Immature natural killer cell (primary cell): ENCODE measurements at places on chromosomes 13 and 19. TPM values are rescaled to one million over a fixed set of nuclear protein-coding genes. Genes with fewer than 3 reads are reported as not detected.
A peak's percentile ranks its signal among the peaks of the same experiment; 100 is the strongest.

DNA sequence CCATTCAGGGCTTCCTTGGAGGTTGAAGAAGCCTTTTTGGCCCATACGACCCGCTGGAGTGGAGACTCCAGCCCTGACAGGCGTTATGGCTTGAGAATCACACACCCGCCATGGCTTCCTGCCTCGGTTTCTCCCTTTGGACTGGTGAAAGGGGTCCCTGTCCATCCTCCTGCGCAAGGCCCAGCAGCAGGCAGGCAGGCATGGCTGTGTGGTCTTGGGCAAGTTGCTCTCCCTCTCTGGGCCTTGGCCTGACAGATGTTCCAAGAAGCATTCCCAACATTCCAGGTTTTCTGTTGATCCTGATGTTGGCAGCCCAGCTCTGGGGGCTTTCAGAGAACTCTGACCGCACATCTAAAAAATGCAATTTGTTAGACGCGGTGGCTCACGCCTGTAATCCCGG, 8.1 kb downstream of the PTPRS start:
- DNase-seq = no peak

DNA sequence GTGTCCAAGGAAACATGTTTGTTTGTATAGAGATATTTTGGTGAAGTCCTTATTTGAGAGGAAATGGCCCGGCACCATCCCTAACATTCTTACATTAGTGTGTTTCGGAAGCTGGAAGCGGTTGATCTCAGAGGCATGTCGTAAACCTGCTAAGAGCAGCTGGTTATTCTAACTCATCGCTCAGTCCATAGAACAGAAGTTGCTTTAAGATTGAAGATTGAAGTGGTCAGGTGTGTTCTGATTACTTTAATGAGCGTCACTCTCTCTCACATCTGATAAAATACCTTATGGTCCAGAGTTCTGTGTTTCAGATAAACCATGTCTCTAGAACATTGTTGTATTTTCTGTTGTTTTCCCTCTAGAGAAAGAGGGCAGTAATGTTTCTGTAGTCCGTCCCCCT, 60.2 kb upstream of the FLT1 start:
- no peak for DNase-seq

- no peak for DNase-seq
Observed at GRCh38 chr13:76848596-76848995, 37.6 kb downstream of the KCTD12 start.

The ZNF527 gene
- polyA plus RNA-seq = 9.9 TPM

DNA sequence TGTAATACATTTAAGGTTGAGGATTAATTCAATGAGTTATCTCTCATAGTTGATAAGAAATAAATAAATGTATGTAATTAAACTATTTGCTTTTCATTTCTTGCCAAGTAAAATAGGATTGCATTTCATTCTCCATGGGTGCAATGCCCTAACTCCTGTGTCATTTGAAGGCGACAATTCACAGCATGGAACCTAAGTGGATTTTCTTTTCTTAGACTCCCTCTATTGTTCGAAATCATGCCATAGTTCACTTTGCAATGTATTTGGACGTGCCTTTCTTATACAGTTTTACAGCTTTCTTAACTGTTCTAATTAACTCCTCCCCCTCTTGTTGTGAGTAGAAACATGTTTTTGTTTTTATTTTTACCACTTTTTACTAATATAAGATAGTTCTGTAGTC, 263.0 kb downstream of the B3GLCT start:
- no peak for DNase-seq

The SIAH3 gene
- polyA plus RNA-seq = not detected

DNA sequence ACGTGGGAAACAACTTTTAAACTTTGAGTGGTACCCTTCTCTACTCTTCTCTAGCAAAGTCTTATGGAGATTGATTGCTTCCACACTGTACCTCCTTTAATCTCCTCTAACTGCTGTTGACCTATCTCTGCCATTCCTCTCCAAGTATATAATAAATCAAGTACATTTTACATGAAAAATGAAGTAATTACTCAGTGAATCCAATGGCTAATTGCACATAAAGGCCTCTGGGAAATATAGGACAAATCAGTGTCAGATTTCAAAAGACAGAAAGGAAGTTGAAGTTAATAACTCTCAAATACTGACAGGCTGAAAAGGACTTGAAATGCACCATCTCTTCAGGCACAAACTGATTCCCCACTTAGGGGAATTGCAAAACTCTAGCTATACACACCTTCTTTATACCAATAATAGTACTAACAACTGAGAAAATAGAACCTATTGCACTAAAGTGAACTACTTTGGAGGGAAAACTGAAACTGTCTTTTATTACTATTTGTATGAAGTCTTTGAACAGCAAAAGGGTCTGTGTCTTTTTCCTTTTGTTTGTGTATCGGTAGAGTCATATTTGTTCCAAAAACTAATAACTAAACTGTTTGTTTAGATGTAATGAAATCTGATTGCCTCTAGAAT, 701.1 kb downstream of the PCDH9 start:
- no peak for DNase-seq

DNA sequence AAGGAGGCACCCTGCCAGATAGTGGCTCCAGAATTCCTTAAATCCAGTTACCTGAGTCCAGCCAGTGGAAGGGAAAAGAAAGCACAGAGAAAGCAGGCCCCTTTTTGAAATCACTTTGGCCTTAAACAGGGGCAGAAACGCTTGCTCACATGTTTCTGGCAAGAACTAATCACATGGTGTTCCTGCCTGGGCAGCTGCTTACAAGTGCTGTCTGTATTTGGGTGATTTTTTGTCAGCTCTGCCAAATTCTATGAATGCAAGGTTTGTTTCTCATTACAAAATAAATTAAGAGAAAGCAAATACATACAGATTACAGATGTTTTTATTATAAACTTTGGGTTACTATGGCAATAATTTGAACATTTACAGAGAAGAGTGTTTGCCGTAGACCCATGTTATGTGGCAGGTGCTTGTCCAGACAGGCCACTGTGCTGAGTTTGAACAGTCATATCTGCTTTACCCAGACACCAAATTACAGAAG, 1237.8 kb downstream of the SLITRK5 start:
- DNase-seq = no peak

DNA sequence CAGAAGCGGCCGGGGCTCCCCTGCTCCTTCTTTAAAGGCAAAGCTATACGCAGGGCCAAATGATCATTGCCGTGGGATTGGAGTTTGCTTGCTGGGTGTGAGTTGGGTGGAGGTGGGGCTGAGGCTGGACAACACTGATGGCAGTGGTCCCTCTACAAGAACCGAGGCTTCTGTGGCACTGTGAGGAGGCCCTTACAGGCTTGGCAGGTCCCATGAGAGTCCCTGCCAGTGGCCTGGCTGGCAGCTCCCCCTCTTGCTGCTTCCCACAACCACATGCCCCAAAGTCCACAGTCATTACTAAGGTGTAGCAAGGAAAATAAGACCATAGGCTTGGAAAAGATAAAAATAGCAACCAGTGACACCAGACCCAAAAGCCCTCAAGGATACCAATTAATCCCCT, 98.4 kb downstream of the ANKRD10 start:
- no peak for DNase-seq

The ZNF667 gene
- polyA plus RNA-seq = 0.32 TPM

The SLC17A7 gene
- not detected for polyA plus RNA-seq

GRCh38 chr13:109706015-109706715, 80.2 kb downstream of the IRS2 start:
- no peak for DNase-seq

The PPM1N gene
- 3.9 TPM for polyA plus RNA-seq

GRCh38 chr19:19554074-19555023, 16.3 kb downstream of the CILP2 start:
- peak; percentile 41 for DNase-seq

The SH2D3A gene
- polyA plus RNA-seq = 13.6 TPM

The ZNF329 gene
- polyA plus RNA-seq = 6.6 TPM

The GRWD1 gene
- 34.6 TPM for polyA plus RNA-seq

DNA sequence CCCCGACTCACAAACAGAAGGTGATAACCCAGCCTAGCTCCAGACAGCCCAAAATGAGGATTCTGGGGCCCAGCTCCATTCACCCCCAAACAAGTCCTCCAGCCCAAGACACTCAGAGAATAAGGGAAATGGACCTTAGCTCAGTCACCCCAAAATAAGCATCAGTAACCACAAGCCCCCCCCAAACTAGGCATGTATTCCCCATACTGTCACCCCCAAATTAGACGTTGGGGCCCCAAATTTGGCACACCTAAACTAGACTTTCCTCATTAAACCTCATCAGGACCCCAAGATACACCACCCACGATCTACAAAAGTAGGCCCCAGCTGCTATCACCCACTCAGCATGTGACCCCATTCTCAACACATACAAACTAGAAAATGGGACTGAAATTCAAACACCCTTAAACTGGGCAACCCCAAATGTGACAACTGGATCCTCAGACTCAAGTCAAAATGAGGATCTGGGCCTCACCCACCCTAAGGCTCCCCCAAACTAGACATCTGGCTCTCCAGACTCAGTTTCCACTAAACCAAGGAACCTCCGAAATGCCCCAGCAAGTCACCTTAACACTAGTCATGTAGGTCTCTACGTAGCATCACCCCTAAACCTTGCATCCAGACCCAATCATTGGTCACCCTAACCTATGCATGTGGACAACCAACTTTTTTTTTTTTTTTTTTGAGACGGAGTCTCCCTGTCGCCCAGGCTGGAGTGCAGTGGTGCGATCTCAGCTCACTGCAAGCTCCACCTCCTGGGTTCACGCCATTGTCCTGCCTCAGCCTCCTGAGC, 13.4 kb upstream of the ERFL start:
- DNase-seq = no peak

DNA sequence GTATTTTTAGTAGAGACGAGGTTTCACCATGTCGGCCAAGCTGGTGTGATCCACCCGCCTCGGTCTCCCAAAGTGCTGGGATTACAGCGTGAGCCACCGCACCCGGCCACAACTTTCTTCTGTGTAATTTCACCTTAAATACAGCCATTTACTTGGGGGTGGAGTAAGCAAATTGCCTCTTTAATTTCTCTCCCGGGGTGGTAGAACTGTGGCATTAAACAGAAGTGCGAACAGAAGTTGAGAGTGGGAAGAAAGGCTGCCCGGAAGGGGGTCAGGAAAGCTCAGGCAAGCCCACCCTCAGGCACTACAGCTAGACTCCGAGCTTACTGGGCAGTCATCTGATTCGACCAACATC, 475 bp upstream of the DNAJC15 start:
- no peak for DNase-seq

- DNase-seq = no peak
Observed at GRCh38 chr19:5828661-5829566, 10.6 kb downstream of the FUT6 start.

The FCAR gene
- polyA plus RNA-seq = not detected

- DNase-seq = no peak
Observed at GRCh38 chr19:35292421-35293362, 731 bp downstream of the MAG start.

DNA sequence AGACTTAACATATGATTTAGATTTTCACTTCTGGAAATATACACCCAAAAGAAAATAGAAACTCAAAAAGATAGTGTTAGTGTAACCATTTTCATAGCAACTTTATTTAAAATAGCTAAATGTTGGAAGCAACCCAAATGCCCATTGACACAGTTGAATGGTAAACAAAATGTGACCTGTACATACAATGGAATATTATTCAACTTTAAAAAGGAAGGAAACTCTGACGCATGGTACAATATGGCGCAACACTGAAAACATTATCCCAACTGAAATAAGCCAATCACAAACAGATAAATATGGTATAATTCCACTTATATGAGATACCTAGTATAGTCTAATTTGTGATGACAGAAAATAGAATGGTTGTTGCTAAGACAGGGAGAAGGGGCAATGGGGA, 1456.1 kb upstream of the MIR17HG start:
- DNase-seq = no peak

DNA sequence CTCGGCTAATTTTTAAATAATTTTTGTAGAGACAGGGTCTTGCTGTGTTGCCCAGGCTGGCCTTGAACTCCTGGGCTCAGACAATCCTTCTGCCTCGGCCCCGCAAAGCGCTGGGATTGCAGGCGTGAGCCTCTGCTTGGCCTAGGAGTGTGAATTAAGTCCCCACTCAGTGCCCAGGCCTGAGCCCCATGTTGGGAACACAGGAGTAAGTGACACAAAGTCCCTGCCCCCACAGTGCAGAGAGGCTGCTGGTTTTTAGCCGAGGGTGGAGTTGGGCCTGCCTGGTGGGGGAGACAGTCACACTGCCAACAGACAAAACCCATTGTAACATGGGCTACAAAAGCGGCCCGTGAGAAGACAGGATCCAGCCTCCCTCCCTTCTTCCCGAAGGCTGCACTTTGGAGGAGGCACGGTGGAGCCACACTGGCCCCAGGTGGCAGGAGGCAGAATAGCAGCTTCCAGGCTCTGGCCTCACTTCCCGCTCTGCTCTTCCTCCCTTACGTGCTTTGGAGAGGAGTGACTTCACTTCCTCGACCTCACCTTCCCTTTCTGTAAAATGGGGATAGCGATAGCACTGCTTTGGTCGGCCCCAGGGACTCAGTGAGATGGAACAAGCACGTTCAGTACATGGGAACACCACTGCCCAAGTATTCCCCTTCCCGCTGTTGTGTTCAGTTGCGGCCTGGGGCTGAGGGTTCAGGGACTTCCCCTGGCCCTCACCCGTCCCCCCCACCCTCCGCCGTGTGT, 15.2 kb upstream of the EHD2 start:
- DNase-seq = peak; percentile 41

The SYT5 gene
- polyA plus RNA-seq = 0.55 TPM

DNA sequence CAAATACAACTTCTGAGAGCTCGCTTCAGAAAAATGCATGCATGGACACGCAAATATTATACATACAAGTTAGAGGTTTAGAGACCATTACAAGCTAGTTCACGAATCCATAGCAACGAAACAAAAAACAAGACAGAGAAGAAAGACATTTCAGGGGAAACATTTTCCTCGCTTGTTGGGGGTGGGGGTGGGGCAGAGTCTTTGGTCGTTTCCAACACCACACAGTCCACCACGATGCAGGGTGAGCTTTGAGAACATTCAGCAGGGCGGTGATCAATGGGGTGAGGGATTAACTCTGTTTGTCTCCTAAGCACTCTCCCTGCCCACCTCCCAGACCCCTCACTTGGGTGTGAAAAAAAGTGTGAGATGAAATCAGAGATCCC, 651 bp downstream of the OXGR1 start:
- no peak for DNase-seq

GRCh38 chr13:63840551-63841421, 2425.1 kb upstream of the PCDH20 start:
- no peak for DNase-seq

DNA sequence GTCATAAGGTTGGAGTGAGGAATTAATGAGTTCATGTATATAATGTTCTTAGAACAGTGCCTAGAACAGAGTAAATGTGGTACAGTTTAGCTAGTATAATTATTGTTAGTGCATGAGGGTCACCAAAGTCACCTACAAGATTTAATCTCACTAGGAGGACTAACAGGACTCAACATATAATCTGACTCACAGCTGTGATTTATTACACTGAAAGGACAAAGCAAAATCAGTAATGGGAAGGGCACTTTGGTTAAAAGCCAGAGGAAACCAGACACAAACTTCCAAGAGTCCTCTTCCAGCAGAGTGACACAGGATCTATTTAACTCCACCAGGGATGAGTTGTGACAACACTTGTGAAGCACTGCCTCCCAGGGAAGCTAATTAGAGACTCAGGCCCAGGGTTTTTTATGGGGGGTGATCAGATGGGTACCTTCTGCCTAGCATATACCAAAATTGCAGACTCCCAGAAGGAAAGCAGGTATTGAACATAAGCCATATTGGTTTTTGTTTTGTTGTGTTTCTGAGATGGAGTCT, 341.2 kb upstream of the DACH1 start:
- no peak for DNase-seq

The GJA3 gene
- polyA plus RNA-seq = not detected
